ENCODE measurements at places on chromosomes 6 and 20.
A peak's percentile ranks its signal among the peaks of the same experiment; 100 is the strongest.

- DNase-seq = no peak
Measured at GRCh38 chr20:47164140-47164539, 192.4 kb downstream of the ZMYND8 start.

DNA sequence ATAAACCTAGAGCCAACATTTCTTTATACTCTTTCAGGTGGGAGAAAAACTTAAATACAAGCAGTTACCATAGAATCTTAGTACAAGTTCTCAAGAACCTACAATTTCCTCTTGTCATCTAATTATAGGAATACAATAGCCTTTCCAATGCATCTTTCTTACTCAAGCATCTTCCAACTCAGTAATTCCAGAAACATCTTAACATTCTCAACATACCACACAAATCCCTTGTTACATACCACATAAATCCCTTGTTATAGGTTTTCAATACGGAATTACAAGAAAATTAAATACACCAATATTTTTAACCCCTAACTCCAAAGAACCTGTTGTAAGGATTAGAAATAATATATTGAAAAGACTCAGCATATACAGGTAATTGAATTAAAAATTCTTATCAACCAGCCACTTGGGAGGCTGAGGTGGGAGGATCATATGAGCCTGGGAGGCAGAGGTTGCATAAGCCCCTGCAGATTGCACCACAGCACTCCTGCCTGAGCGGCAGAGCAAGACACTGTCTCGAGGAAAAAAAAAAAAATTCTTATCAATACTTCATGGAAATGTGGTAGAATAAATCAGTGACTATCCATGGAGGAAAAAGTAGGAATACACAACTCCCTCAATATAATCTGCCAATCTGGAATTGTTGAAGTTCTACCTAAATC is 127.5 kb upstream of the CCDC28A start:
- DNase-seq = no peak

DNA sequence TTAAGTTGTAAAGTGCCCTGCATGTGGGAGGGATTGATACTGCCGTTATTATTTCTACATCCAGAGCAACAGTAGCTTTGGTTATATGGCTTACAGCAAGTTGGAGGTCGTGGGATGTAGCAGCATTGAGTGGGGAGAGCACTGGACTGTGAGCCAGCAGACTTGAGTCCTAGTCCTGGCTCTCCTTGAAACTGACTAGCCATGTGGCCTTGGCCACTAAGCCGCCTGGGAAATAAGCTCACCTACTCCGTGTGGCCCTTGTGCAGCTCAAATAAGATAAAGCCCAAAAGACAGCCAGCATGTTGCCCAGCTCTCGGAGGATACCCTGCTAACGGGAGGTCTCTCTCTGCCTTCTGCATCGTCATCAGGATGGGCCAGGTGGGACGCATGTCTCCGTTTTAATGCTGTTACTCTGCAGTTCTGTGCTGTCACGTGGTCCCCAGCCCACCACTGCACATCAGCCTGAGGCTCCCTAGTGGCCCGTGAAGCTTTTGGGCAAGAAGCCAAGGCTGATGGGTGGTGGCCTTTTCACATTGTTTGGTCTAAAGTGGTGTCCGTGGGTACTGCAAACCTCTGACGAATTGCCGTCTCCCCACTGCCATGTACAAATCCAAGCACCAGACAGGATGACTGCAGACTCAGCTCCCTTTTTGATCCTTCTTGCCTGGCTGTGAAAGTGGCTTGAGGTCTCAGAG is 7.9 kb downstream of the EPB41L1 start:
- DNase-seq = no peak

- DNase-seq = no peak
Measured at GRCh38 chr6:106147476-106147875, 61.3 kb downstream of the PRDM1 start.

DNA sequence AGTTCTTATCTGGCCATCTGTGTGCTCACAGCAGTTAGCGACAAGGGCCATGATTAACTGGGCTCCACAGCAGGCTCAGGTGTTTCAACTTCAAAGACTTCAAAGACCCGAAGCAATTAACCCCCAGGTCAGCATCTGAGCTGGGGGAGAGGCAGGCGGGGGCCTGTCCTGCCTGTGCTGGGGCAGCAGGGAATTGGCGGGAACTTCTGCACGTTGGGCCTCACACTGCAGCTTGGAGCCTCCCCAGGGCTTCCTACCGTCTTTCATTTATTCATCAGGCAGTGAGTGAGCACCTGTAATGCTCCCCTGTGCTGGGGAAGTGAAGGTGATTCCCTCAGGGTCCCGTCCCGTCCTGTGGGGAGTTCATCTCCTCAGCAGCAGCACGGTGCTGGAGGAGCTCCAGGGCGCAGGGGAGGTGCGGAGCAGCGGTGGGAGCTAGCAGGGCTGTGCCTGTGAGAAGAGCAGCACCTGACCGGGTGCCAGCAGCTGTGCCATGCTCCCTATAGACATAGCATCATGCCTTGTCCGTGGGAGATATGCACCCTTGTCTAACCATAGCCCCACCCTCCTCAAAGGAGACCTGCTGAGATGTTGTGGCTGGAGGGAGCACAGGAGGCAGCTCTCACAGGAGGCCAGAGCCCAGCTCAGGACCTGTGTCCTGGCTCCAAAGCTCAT is 51.8 kb upstream of the FRMD1 start:
- DNase-seq = no peak

DNA sequence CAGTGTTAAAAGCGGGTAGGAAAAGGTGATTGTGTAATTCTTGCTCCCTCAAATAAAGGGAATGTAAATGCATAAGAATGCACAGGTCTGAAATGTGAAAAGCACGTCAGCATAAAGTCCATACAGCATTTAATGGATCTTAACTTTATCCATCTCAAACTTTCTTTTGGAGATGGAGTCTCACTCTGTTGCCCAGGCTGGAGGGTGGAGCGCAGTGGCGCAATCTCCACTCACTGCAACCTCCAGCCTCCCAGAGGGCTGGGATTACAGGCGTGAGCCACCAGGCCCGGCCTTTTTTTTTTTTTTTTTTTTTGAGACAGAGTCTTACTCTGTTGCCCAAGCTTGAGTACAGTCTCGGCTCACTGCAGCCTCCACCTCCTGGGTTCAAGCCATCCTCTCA is 33.4 kb downstream of the RNASET2 start:
- no peak for DNase-seq

DNA sequence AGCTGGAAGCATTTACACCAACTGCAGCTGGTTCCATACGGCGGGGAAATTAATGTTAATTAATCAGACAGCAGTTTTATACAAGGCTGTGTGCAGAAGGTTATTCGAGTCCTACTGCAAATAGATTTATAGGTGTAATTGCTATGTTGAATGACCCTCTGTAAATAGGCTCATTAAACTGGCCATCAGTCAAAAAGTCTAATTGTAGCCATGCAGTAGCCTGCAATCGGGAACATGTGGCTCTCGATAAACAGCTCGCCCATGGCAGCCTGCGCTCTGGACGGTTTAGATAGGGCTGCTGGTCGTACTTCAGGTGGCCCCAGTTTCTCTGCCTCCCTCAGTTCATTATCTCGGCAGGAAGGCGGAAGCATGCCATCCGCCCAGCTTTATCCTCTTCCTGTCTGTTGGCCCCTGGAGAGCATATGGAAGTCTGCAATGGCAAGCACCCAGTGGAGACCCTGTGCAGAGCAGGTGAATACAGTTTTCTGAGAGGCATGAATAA is 143.2 kb downstream of the MBOAT1 start:
- no peak for DNase-seq

DNA sequence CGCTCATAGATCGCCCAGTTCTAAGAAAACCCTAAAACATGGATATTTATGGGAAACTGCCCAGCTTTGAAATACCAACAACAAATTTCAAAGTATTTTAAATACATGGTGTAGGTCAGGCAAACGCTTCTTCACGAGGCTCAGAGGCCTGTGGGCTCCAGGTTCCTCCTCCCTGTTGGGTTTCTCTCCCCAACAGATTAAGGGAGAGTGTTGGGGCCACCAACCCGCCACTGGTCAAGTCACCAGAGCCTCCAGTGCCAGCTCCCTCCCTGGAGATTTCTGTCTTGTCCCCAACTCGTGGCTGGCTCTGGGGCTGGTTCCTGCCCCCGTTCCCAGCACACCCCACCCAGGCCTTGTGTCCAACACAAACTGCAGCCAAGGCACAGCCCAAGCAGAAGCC is 87.9 kb downstream of the PTPN1 start:
- no peak for DNase-seq

DNA sequence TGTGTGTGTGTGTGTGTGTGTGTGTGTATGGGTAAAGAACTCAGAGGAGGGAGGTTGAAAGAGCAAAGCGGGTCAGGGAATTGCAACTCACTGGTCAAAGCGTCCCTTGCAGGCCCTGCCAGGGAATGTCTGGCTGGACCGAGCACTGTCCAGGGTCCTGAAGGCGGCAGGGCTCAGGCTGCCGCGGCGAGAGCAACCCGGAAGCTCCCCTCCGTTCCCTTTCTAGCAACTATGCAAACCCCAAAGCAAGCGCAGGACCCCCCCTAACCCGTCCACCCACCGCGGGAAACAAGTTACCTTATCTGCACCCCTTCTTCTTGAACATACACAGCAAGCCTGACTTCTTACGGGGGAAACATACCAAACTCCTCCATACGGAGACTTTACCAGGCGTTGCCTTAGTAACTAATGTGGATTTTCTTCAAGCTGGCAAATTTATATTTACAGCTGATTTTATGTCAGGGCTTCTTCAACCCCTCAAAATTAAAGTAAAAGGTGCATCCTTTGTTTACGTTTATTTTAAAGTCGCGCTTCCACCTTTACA is 538 bp upstream of the GRM1 start:
- DNase-seq = peak; percentile 21

DNA sequence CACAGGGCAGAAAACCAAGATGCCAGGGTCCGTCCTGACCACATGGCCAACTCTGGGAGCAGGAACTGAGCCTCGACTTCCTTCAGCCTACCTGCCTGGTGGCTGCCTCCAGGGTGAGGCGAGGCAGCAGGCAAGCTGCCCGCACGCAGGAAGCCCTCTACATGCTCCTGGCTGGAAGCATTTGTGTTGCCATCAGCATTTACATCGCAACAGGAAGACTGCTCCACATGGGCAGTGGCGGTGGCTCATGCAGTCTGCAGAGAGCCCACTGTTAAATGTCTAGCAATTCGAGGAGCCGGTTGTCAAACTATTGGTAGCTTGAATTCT is 233.8 kb downstream of the SYNDIG1 start:
- DNase-seq = no peak

DNA sequence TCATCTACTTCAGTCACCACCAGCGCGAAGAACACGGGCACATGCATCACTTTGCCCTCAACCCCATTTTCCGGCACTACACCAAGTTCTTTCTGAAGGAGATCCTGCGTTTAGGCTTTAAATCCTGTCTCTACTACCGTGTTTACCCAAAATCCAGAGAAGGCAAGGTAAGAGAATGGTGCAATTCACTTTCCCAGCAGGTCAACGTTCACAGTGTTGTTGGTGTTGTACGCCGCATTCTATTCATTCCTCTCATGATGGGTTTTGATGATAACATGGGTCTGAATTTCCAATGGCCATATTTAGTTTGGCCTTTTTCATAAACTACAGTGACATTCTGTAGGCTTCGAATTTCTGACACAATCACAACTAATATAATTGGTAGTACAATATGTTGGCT is 144.3 kb downstream of the CFAP61 start:
- DNase-seq = no peak

GRCh38 chr20:12055161-12055560 is 137.5 kb downstream of the BTBD3 start:
- no peak for DNase-seq

DNA sequence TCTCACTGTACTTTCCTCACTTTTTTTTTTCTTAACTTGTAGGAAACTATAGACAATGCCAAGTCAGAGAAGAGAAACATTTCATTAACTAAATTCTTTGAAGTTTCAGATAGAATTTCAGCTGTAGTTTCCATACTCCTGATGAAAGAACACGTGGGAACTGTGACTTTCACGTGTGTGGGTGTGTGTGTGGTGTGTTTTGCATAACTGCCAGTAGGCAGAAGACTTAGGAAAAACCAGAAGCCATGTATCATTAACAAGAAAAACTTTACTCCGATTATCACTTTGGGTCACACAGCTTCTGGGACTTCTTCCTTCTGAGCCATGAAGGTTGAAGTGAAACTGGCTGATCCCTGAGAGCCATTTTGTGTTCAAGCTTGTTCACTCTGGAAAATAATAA is 483.3 kb downstream of the TFAP2B start:
- DNase-seq = no peak

DNA sequence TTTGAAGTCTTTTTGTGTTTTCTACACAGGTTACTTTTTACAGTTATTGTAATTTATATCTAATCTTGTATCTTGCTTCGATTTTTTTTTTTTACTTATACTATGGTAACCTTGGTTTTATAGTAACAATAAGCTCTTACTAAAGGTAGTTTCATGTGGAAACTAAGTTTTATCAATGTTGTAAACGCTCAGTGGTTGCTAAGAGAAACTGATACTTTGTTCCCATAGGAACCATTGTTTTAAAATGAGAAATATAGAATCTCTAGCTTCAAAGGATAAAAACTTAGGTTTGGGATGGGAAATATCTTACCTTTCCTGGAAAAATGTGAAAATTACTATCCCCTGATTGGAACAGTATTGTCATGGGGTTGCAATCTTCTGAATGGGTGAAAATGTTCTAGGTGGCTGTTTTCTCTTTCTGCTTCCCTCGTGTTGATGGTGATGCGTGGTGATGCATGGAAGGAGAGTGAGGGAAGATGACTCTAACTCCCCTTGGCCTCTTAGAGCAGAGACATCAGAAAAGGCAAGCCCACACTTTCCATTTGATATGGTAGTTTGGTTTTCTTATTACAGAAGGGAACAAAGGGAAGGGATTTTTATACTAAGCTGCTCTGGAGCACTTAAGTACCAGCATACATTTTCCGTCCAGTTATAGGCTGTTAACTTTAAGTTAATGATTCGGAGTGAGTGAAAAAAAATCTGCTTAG is 23.5 kb upstream of the BACH2 start:
- DNase-seq = no peak

DNA sequence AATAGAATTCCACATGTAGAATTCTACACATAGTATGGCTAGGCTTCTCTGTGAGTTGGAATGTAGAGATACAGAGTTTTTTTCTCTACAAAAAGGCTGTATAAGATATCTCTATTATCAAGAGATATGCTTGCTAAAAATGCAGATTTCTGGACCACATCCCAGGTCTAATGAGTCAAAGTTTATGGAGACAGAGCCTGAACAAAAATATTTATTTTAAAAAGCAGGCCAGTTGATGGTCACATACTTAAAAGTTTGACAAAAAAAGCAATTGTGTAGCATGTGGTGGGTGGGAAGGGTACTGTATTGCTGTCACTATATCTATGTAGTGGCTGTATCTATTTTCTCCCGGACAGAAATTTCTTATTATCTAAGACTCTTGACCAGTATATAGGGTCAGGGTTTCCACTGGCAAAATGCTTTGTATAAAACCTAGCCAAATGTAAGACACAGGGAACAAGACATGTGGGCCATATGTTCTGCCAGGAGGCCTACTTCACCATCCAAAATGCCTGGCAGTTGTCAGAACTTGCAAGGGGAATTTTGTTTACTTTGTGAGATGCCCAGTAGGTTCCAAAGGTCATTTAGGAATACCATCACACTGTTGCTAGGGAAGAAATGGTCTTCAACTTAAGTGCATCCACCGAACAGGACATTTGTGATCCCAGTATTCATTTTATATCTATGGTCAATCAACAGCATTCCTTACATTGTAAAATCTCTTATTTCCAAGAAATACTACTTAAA is 60.6 kb downstream of the SHPRH start:
- no peak for DNase-seq

GRCh38 chr20:36631646-36632045 is 14.3 kb downstream of the SLA2 start:
- no peak for DNase-seq

Measured in stimulated activated CD4-positive, alpha-beta T cell treated with anti-CD3 and anti-CD28 coated beads, Interleukin-4, amount 100 ng/mL, for 4 hours (primary cell).